Skin of body (tissue), 3 donors: ENCODE measurements at places on chromosomes 4 and X.

DNA sequence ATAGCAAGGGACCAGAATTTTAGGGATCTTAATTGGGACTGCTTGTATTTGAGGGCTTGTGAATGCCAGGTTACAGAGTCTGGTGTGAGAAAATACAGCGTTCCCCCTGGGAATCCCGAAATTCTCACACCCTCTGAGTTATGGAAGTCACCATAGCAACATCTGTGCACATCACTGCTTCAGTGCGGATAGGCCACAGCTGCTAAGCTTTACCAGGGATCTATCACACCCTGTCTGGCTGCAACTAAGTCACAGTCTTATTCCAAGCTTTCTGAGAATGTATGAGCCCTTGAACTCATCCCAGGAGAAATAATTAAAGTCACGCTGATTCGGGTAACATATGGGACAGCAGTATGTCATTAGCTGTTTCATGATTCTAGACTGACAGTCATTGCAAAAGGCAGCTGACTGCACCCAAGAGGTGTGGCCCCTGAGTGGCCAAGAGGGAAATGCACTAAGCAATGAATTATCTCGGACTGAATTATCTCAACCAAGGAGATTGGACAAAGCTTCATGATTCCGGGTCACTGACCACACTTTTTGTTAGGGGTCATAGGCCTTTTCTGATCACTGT is 46.7 kb upstream of the BTC start:
- peak; percentile 74 for DNase-seq

- DNase-seq, result peak; percentile 59
Observed at GRCh38 chr4:152785639-152786615, 6.2 kb downstream of the ARFIP1 start.

DNA sequence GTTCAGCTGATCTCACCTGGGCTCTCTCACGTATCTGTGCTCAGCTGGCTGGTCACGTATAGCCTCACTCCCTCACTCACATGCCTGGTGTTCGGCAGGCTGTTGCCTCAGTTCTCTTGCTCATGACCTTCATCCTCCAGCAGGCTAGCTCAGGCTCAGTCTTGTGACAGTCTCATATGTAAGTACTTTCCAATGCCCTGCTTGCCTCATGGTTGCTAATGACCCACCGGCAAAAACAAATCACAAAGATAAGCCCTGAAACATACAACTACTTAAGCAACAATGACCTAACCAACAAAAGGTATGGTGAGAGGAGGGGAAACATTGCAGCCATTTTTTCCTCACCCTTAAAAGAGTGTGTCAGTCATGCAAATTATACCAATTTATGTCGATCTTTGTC is 25.0 kb downstream of the MEPE start:
- no peak for DNase-seq

- DNase-seq, result no peak
Observed at GRCh38 chrX:17817251-17817650, 43.8 kb downstream of the RAI2 start.

GRCh38 chr4:118345813-118346212 is 7.0 kb downstream of the PRSS12 start:
- no peak for DNase-seq

DNA sequence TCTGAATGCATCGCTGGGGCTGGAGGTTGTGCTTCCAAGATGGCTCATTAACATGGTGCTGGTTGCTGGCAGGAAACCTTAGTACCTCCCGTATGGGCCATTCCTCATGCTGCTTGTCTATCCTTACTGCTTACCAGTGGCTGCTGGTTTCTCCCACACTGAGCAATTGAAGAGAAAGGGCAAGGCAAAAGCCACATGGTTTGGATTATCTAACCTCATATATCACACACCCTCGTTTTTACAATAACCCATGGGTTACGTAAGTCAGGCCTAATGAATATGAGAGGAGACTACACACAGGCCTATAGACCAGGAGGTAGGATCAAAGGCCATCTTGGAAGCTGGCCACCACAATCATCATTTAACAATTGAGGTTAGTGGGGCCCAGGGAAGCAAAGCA is 141.8 kb upstream of the EDNRA start:
- no peak for DNase-seq

DNA sequence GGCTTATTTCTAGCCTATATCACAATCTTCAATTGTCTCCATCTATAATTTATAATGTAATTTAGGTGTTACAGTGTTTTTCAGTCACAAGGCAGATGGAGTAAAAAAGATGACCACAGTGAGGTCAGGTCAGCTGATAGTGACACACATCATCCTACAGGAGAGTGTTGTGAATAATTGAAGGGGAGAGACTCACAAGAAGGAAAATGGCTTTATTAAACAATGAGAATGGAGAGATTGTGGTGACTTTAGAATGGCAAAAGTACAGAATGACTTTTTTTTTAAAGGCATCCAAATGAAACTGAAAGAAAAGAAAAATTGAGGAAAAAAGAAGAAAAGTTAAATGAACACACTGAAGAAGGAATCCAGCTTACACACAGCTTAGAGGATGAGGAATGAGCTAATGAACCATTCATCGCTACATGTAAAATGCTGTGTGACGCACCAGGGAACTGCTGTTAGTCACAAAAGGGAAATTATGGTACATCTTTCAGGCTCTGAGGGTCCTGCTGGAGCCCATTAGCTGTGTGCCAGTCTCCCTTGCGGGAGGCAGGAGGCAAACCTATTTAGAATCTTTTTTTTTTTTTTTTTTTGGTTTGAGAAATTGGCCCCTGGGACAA is 56.6 kb downstream of the SPRY1 start:
- DNase-seq, result no peak

DNA sequence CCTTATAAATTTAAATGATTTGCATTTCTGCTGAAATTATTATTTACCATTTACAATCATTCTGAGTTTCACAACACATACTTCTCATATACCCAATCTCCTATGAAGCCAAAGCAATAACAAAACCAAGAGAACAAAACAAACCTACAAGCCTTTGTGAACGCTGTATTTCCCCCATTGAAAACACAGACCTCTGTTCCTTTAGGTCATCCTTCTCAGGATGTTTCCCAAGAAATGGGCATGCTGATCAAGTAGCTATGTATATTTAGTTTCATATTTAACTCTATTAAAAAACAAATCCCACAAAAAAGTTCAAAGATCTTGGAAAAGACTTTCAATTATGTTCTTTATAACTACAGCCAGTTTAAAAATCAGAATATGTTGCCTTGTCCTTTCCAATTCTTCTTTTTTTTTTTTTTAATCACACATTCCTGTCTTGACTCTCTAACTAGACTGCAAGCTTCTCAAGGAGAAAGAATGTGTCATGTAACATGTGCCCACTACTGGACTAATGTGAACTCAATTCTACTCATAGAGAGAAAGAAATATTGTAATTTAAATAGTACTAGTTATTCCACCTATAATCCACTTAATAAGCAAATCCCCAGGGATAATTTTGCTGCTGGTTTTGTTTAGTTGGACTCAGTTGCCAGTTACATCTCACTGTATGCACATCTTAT is 84.3 kb upstream of the PRSS48 start:
- DNase-seq, result no peak

DNA sequence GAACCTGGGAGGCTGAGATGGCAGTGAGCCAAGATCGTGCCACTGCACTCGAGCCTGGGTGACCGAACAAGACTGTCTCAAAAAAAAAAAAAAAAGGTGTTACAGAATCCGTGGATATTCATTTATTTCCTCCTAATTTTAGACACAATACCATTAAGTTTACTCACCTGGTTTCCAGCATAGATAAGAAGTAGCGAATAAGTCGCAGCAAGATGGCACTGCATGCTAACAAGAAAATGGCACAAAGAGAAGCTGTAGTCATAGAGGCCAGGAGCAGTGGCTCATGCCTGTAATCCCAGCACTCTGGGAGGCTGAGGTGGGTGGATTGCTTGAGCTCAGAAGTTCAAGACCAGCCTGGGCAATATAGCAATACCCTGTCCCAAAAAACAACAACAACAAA is 17.0 kb upstream of the MOB1B start:
- no peak for DNase-seq

GRCh38 chr4:65918212-65918611 is 247.9 kb upstream of the EPHA5 start:
- DNase-seq, result no peak

GRCh38 chrX:100263650-100264049 is 146.4 kb downstream of the PCDH19 start:
- no peak for DNase-seq

GRCh38 chr4:149951152-149951900 is 126.9 kb upstream of the DCLK2 start:
- DNase-seq, result no peak

- no peak for DNase-seq
Observed at GRCh38 chr4:89992744-89993143, 98.1 kb downstream of the MMRN1 start.

DNA sequence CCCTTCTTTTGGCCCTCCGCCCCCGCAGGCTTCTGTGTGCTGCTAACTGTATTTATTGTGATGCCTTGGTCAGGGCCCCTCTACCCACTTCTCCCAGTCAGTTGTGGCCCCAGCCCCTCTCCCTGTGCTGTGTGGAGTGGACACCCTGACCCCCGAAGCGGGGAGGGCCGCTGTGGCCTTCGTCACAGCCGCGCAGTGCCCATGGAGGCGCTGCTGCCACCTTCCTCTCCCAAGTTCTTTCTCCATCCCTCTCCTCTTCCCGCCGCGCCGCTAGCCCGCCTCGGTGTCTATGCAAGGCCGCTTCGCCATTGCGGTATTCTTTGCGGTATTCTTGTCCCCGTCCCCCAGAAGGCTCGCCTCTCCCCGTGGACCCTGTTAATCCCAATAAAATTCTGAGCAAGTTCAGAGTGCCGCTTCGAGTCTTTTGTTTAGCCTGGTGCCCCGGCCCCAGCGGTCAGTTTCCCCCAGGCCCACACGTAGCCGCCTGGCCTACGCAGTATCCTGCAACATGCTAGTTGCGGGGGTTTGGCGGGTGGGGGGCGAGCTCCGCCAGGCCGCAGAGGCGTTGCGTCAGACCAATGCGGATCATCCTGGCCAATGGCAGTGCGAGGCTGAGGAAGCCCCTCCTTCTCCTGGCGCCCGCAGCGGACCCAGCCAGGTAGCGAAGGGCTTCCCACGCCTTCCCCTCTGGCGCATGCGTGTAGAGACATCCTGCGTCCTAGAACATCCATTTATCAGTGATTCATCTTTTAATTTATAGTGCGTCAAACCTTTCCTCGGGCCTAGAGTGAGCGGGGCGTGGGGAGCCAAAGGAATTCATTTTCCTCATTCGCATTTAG is 5.6 kb upstream of the KANTR start:
- DNase-seq, result peak; percentile 22

DNA sequence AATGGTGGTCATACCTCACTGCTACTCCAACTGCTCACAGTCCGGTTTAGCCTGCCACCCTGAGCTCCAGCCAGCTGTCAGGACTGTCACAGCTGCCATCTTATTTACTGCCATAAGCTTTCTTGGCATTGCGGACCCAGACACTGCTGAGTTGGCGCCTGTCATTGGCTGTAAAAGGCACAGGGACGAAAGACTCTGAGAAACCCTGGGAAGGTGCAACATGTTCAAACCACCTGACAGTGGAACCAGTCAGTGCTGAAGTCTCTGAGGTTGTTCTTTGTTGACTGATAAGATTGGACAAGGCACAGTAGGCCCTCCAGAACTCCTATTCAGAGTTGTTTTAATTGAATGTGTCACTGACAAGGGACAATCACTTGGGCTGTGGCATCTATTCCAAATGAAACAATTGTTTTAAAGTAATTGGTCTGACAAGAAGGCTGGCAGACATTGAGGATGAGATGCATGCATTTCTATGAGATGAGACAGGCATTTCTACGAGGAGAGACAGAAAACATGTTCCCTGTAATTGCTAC is 927.8 kb downstream of the STPG2 start:
- no peak for DNase-seq

GRCh38 chr4:41324861-41325260 is 68.1 kb downstream of the UCHL1 start:
- DNase-seq, result no peak

GRCh38 chr4:94457692-94458106 is 6.0 kb downstream of the PDLIM5 start:
- DNase-seq, result peak; percentile 22

- DNase-seq, result no peak
Observed at GRCh38 chrX:24005028-24005427, 22.0 kb downstream of the KLHL15 start.

DNA sequence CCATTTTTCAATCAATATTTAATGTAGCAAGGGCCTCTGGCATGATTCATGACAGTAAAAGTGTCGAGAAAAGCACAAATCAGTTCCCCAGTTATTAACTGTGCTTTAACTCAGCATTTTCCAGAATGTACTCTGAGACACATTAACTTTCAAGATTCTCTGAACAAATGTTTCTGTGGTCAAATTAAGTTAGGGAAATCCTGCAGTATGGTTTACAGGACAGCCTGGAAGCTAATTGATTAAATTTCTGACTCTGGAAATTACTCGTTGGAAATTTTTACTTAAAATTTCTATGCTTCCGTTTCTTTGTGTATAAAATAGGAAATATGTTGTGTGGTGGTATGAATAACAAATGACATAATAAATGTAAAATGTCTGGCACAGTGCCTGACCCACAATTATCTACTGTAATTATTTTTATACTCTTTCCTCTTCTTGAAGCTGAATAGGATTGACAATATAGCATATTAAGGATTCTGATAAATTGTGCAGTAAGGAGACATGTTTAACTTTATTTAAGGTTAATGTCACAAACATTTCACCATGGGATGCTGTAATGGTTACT is 33.7 kb downstream of the STK32B start:
- peak; percentile 67 for DNase-seq

DNA sequence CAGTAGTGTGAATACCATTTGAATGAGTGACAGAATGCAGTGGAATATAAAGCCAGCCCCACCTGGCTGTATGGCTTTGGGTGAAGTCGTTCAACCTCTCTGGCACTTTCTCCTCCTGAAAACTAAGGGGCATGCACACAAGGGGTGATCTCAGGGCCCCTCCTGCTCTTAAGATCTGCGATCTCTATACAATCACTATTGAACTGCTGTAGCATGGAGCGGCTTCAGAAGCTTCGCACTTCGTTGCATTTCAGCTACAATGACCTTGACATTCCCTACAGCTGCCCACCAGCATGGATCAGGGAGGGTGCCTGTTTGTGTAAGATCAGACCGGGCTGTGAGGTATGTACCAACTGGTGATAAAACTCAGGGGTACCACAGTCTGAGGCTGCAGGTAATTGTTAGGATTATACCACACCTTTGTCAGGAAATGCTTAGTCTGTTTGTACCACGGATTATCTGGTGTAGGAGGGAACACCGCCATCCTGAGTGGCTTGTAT is 85.2 kb downstream of the AASDH start:
- DNase-seq, result no peak
